ENCODE measurements at places on chromosomes 1 and 21.

- no peak for DNase-seq
Measured at GRCh38 chr1:173779936-173780335, 44.5 kb upstream of the DARS2 start.

DNA sequence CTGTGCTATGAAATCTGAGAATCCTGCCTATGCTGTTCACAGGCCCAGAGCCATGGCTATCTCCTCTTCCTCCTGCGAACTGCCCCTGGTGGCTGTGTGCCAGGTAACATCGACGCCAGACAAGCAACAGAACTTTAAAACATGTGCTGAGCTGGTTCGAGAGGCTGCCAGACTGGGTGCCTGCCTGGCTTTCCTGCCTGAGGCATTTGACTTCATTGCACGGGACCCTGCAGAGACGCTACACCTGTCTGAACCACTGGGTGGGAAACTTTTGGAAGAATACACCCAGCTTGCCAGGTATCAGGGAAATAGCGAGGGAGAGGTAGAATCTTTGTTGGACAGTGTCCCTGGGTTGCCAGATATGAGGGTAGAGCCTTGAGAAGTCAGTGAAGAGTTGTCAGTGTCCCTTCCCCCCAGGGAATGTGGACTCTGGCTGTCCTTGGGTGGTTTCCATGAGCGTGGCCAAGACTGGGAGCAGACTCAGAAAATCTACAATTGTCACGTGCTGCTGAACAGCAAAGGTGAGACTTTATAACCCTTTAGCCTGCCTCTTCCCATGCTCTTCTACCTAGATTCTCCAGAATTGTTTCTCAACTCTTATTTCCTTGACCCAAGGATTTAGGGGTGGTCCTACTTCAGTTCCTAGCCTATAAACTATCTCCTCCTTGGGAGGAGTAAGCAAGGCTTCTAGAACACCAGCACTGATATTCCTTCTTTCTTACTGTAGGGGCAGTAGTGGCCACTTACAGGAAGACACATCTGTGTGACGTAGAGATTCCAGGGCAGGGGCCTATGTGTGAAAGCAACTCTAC lies 1.4 kb downstream of the NIT1 start:
- peak; percentile 45 for DNase-seq

GRCh38 chr1:23619299-23620188 lies 60.2 kb upstream of the ID3 start:
- DNase-seq: peak; percentile 84

DNA sequence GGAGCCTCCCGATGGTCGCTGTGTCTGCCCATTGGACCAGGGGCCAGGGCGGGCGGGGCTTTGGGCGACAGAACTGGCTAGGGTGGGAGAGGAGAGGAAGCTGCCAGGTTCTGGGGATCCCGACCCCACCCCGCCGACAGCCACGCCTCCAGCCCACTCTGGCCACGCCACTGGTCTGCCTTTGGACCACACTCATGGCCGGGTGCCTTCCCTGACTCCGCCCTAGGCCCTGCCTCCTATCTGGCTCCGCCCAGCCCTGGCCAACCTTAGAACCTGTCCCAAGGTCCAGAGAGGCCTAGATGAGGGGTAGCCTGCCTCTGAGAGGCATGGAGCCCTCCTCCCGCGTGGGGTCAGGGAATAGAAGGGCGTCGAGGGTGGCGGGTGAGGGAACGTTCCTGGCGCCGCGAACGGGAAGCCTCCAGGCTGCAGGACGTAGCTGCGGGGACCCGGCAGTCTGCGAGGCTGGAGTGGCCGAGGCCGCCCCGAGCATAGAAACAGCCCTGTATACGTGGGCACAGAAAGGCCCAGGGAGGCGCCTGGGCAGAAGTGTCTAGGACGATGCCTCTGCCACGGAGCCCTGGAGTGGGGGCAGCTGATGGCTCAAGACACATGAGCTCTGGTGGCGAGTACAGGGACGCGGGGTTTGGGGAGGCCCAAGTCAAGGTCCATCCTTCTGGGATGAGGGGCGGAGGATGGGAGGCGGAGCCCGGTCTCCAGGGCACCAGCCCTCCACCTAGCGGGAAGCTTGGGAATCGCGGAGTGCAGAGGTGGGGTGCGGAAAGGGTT lies 11.5 kb upstream of the COL16A1 start:
- DNase-seq: no peak

DNA sequence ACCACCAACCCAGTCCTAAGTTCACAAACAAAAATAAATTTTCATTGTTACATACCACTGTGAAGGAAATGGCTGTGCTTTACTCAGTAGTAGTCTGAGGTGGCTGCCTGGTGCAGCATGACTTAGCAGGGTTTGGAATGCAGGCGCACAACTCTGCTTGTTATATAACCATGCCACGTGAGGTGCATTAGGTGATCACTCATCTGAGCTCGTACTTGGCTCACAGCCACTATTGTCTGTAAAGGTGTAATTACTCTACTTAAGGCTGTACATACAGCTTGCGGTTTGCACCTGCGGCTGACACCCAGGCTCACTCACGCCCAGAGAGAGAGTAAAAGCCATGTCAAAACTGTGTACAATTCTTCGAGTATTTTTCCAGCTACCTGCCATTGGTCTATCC lies 599.4 kb downstream of the LTN1 start:
- no peak for DNase-seq

GRCh38 chr1:200512191-200512590 lies 102.4 kb upstream of the ZNF281 start:
- DNase-seq: no peak
